Fibroblast of skin of right quadriceps (primary cell): ENCODE measurements at places on chromosomes 5 and 9.

DNA sequence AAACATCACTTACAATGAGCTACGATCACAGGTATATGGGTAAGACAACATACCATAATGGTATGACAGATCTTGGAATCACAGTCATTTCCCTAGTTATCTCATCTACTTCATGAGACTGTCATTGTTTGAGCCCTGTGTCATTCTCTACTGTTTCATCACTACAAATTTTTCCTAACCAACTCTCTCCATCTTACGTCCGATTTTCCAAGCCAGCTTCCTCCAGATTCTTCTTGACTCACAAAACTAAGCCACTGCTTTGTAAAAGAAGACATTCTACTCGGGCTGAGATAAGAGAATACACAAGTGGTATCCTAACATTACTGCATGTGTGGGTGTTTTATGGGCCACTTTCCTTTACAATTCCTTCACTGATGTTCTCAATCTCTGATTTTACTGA is 49.6 kb downstream of the SERINC5 start:
- DNase-seq: peak; percentile 8

GRCh38 chr5:176540956-176541337 is 3.7 kb upstream of the RNF44 start:
- no peak for DNase-seq

- no peak for DNase-seq
Observed at GRCh38 chr5:151047814-151048425, 27.5 kb downstream of the GPX3 start.

GRCh38 chr5:110663525-110663924 is 62.9 kb downstream of the TMEM232 start:
- DNase-seq: no peak

DNA sequence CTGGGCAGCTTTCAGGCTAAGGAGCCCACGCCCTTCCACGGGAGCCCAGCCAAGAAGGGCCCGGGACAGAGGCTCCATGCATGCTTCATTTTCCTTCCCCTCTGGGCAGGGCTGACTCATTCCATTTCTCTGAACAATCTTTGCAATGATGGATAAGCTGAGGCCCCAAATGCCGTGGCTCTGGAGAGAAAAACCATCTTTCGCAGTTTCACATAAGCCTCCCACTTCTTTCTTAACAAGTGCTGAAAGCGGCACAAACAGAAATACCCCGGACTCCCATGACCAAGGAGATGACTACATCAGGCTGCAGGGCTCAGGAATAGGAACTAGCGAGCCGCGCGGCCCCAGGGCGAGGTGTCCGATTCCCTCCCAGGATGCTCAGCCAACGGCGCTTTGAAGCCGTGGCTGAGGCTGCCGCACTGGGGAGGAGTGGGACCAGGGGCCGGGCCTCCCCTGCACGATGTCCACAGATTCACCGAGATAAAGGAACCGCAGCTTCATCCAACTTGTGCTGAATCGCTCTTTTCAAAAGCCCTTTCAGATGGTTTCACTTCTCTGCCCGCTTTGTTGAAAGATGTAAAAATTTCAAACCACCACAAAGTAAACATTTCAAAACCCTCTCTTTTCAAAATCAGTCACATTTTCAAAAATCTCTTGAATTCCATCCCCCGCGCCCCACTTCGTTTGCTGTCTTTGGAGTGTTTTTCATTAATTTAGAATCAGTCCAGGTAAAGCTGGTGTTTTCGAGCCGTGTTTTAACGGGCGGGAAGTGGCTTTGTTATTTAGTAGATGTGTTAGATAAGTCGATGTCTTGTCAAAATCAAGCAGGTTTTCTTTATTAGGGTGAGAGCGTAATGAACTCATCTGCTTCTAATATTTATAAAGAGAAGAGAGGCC is 96.5 kb upstream of the LMX1B start:
- peak; percentile 81 for DNase-seq

DNA sequence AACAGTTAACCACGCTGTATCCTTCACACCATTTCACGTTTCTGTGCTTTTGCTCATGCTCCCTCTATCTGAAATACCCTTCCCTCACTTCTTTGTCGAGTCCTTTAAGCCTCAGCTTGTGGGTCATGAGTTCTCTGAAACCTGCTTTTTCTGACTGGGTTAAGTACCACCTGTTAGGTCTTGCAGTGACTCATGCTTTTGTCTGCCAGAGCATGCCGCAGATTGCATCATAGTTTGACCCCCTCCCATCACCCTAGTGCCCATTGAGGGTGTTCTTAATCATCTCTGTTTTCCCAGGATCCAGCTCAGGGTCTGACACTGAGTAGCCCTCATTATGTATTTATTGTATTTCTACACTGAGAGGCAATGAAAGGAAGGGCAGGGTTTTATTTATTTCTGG is 190.2 kb downstream of the ASTN2 start:
- no peak for DNase-seq

- DNase-seq: peak; percentile 53
Observed at GRCh38 chr5:150788977-150789376, 10.4 kb downstream of the SMIM3 start.

DNA sequence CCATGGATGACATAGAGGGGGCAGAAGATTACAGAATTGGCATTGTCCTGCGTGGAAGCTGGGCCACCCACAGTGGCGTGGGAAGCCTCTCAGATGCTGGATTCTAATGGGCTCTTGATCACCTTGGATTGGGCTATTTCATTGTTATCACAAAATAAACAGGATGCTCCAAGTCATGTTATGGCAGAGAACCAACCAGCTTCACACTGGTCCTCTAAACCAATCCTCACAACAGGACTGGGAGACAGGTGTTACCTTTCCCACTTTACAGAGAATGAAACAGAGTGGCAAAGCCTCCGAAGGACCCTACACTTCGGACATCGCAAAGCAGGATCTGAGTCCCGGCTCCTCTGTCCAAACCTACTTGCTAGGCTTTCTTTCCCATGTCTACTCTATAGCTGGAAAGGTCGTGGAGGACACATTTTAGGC is 455 bp upstream of the SMIM3 start:
- no peak for DNase-seq

DNA sequence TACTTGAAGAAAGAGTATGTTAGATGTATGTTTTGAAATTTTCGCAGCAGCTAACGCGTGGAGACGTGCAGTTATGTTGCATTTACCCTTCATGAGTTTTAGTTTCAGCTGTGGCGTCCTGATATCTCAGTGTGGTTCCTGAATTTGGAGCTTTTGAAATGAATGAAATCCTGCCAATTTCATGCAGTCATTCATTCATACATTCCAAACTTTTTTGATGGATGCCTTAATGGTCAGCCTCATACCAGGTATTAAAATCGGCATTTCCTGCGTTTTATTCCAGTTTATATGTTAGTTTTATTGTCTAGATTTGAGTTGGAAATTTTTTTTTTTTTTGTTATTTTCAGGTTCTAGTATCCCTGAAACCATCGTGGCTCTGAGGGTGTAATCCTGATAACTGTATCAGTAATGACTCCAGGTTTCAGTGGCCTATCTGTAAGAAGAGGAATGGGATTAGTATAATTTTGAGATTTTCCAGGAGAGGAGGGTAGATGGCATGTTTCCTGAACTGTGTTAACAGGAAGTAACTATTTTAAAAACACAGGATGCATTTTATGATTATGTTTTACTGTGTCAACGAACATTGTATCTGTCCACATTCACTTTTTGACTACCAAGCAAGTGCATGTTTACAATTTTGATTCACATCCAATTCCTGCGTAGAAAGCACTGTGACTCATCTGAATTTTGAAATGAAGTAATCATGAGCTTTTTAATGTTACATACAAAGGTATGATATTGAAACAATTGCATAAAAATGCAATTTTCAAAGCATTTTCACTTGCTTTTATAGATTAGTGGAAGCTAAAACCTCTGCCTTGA is 1.0 kb downstream of the FOCAD start:
- peak; percentile 71 for DNase-seq

GRCh38 chr9:3856592-3856991 is 330.8 kb upstream of the RFX3 start:
- peak; percentile 50 for DNase-seq

GRCh38 chr5:122165559-122166078 is 36.3 kb downstream of the ZNF474 start:
- peak; percentile 93 for DNase-seq

DNA sequence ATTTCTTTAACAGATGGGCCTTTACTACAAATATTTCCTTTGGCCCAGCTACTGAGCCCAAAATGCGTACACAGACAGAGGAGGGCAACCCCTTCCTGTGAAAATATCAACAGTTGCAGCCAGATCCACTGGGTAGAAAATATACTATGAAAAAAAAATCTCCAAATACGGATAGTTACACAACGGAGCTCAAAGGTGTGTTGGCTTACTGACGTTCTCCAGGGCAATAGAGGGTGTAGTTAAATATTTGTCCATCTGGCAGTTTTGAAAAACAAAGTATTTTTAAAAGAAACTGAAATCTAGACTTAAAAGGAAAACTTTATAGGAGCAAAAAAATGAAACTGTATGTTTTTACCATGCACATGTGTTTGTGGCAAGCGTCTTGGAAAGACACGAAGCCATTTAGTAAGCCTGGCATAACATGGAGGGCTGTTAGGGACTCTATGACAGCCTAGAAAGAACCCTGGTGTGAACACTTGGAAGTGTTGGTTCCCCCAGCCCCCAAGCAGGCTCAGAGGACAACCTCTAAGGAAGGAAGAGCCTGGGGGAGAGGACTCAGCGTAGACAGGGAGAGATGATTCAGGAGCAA is 157.8 kb upstream of the TRPM3 start:
- DNase-seq: no peak

GRCh38 chr5:53253421-53253871 is 143.9 kb upstream of the MOCS2 start:
- peak; percentile 81 for DNase-seq
